ENCODE measurements at places on chromosomes 4 and X.
A peak's percentile ranks its signal among the peaks of the same experiment; 100 is the strongest.

- no peak for DNase-seq
Measured at GRCh38 chr4:7658341-7659204, 223.8 kb upstream of the PSAPL1 start.

- no peak for DNase-seq
Measured at GRCh38 chrX:86421771-86422170, 273.5 kb downstream of the DACH2 start.

DNA sequence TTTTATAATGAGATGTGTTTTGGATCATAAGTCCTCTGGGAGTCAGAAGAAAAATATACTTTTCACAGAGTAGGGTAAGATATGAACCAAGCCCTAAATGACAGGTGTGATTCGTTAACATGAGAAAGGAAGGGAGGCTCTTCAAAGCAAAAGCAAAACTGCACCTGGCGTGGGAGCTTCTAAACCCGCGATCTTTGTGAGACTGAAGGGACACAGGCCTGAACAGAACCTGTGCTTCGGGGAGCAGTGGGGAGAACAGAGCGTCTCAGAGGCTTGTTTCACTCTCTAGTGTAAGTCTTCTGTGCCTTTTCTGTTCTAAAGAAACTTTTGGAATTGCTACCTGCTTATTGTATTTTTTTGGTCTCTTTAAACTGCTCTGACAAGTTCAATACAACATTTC, 30.2 kb upstream of the CYP4V2 start:
- peak; percentile 65 for DNase-seq

GRCh38 chrX:48787505-48788443, 1.4 kb downstream of the GATA1 start:
- no peak for DNase-seq

- DNase-seq = no peak
Measured at GRCh38 chr4:54337009-54337408, 107.9 kb downstream of the PDGFRA start.

DNA sequence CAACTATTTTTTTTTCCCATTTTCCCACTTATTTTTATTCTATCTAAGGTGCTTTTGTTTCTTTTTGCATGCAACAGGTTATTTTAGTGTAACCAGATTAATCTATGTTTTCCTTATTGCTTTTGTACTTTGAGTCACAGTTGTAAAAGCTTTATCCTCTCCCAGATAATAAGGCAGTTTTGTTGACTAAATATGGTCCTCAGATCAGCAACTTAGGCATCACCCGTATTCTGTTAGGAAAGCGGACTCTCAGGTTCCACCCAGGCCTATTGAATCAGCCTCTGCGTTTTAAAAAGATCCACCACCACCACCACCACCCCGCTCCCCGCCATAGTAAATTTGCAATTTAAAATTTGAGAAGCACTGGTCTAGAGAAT, 58.6 kb upstream of the USP9X start:
- no peak for DNase-seq

- DNase-seq = no peak
Measured at GRCh38 chr4:68216501-68216900, 29.0 kb downstream of the TMPRSS11B start.

DNA sequence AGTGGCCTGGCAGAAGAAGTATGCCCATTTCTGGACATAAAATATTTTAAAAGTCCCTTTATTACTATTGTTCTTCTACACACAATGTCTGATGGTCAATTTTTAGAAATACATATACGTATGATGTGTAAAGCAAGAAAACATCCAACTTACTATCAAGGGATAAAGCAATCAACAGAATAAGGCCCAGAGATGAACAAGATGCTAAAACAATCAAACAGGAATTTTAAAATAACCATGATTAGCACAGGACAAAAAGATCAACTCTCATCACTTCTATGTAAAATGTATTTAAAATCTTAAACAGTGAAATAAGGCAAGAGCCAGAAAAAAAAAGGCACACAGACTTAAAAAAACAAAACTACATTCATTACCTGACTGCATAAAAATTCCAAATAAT, 60.9 kb downstream of the MTNR1A start:
- no peak for DNase-seq

DNA sequence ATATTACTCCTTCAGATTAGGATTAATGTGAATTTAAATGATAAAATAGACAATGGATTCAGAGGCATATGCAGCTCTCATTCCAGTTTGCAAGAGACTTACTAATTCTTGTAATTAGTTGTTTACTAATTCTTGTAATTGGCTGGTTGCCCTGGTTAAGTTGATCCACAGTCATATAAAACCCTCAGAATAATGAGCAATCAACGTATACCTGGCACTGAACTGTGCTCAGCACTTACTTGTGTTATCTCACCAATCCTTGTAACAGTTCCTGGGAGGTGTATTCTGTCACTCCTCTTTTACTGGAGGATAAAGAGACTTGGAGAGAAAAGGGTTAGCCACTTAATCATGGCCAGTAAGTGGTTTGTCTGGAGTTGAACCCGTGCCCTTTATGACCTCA, 10.5 kb downstream of the HERC5 start:
- DNase-seq = no peak

DNA sequence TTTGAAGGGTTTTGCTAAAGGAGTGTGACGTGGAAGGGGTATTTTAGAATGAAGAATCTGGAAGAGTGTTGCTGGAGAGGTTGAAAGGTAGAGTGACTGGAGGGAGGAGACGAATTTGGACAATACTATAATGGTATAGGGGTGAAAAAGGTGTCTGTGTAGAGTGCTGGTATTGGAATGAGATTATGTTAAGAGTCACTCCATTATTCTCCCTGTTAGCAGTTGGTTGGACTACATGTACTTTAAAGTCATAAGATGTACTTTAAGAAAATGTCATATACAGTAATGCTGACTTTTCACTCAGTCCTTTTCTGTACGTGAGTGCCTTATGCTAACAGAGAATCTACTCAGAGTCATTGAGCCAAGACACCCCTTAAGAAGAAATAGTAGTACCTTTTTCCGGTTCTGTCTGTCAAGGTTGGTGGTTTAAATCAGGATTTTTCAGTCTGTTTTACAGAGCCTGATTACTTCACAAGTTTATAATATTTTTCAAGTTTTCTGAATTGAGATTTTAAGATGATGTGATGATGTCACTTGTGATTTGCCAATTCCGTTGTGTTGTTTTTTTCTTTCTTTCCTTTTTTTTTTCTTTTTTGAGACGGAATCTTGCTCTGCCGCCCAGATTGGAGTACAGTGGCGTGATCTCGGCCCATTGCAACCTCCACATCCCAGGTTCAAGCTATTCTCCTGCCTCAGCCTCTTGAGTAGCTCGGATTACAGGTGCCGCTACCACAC, 56.6 kb downstream of the WWC2 start:
- DNase-seq = no peak

- DNase-seq = no peak
Measured at GRCh38 chrX:20061855-20062254, 54.9 kb downstream of the MAP7D2 start.

GRCh38 chr4:2795300-2795892, 2.5 kb downstream of the SH3BP2 start:
- no peak for DNase-seq

DNA sequence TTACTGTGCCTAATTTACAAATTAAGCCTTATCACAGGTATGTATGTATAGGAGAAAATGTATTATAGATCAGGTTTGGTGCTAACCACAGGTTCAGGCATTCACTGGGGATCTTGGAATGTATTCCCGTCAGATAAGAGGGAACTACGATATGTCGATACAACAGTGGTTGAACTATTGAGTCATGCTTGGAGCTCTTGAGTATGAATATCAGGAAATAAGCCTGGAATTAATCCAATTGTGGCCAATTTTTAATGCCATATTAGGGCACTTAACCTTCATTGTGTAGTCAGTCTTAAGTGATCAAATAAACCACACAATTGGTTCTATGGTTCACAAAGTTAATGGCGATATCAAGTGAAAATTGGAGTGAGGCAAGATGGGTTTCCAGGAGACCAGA, 556.5 kb downstream of the IL1RAPL1 start:
- no peak for DNase-seq

GRCh38 chrX:141733371-141733770, 34.8 kb upstream of the SPANXD start:
- DNase-seq = no peak

- no peak for DNase-seq
Measured at GRCh38 chr4:179307297-179308136, 1865.3 kb upstream of the AGA start.

- DNase-seq = no peak
Measured at GRCh38 chr4:181661090-181661489, 582.1 kb upstream of the TENM3 start.

DNA sequence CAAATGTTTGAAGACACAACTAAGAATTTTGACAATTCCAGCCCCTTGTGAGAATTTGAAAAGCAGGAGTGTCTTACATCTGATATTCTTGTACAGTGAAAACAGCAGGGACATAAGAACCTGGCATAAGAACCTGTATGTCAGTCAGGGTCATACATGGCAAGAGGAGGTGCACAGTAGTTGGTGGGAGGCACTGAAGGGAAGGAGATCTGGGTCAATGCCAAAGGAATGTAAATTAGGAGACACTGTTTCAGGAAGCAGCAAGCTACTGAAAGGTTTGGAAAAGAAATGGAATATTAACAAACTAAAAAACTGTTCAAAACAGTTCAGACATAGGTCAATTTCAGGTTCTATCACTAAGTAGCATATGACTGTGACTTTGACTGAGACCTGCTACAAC, 25.0 kb upstream of the SPP1 start:
- DNase-seq = no peak

DNA sequence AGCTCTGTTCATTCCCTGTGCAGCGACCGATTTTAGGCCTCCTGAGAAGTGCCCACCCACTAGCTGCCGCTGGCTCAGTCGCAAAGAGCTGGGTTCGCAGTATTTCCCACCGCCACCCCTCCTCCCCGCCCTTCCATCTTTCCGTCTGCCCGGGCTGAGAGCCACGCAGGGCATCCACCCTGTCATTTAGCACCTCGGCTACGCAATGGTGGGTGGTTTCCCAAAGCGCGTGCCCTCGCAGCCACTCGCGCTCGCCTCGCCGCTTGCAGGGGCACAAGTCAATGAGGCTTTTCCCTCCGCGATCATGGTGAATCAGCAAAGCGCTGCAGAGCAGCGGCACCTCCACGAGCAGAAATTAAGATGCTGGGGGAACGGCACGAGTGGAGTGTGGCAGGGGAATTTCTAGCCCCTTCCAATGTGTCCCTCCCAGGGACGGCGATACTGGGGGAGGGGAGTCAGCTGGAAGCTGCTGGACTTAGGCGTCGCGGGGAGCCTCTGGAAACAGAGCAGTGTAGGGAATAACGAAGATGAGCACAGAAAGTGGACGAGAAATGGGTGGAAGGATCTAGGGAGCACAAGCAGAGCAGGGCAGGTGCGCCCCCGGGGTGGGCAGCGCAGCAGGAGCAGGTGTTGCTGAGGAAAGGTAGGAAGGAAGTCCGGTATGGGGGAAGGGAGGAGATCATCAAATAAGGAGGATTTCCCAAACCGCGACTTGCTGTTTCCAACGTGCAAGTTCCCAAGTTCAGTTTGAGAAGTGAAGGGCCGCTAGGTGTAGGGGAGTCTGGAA, 2.4 kb upstream of the PTCHD1 start:
- DNase-seq = no peak

DNA sequence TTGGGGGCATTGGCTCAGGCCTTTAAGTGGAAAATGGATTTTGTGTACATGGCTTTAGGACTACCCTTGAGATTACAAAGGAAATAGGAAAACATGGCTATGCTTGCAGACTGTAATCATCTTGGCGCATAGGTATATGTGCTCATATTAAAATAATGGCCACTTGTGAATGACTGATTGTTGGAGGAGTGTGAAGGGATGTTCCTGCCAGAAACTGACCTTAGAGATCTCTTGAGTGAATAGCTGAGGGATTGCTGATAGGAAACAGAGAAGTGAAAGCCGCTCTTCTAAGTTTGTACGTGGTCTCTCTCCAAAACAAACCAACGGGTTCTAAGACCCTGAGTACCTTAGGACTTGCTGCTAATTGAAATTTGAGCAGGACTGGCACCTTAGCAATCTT, 186.0 kb downstream of the MGST2 start:
- no peak for DNase-seq

DNA sequence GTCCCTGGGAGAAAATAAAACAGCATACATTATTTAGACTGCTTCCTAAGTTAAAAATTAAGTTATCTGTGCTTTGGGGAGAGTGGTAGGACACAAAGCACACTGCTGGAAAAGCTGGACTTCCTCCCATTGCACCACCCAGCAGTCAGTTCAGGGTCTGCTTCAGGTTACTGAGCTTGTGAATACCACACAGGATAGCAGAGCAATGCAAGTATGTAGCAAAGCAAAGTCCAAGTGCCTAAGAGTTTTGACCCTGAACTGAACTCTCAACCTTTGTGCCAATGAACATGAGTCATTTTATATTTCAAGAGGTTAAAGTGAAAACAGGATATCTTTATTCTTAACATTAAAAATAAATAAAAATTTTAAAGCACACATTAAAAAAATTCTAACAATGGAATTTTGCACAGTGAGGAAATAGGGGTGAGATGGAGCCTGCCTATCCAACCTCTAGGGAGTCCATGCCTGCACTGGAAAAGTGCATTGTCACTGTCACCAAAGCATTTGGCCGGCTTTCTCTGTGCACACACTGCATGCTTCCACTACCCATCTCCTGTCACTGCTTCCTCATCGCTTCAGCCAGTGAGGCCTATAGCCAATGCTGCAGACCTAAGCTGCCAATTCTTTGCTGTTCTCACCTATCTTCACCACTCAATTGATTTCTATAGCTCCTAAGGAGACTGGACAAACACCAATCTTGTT, 50.9 kb downstream of the ABCG2 start:
- no peak for DNase-seq

DNA sequence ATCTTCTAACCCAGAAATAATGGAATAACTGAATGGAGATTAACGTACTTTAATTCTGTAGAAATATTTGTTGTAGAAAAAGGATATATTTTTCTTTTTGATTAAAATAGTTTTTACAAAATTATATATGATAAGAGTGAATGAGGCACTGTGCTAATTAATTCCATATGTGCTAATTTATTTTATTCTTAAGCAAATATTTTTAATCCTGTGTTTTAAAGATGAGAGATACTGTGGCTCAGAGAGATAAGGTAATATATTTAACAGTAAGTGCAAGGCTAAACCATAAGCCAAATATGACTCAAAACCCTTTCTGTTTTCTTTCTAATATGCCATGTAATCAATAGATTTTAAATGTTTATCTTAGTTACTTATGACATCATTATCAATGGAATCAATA, 88.2 kb downstream of the EMCN start:
- no peak for DNase-seq

- no peak for DNase-seq
Measured at GRCh38 chrX:88613338-88613737, 133.7 kb upstream of the CPXCR1 start.

GRCh38 chr4:158863296-158863695, 94.5 kb downstream of the FNIP2 start:
- DNase-seq = no peak

DNA sequence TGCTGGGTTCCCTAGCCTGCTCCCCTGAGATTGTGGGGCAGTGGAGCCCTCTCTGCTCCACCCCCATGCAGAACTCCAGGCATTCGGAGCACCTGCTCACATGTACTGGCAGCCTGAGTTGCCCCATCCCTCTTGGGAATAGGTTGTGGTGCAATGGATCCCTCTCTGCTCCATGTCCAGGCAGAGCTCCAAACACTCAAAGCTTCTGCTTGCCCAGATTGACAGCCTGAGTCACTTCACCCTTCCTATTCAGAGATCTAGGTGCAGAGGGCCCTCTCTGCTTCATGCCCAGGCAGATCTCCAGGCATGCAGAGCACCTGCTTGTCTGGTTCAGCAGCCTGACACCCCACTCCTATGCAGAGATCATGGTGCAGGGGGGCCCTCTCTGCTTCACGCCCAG, 18.6 kb upstream of the TEX13B start:
- DNase-seq = no peak
